AG09319 (cell line): ENCODE measurements at places on chromosomes 5 and 9.

GRCh38 chr5:99600952-99601351, 672.1 kb upstream of the CHD1 start:
- no peak for DNase-seq

DNA sequence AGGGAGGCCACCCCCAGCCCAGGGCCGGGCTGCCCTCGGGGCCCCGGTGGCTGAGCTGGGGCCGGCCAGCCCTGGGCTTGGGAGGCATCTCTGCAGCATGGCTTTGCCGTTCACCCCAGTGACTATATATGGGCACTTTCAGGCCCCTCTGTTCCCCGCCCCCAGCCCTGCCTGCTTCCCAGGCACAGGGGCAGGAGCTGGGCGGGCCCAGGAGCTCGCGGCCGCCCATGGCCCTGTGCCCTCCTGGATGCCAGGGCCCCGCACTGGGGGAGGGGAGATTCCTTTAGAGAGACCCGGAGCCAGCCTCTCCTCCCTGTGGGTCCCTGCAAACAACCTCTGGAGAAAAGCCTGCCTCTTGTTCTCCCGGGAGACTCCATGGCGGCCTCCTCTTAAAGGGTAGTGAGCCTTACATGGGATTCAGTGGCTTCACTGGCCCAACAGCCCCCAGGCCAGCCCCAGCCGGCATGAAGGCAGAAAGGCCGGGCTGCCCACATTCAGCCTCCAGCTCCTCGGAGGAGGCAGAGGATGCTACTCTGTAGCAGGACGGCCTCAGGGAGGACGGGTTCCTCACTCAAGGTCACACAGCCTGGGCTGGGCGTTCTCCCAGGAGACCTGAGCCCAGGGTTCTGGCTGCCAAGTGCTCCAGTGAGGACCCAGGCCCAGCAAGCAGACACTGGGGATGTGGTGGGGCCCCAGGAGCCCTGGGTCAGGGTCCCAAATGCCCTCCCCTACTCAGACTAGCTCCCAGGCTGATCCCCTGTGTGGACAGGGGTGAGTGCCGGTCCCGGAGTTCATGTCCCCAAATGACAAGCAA, 4.1 kb downstream of the NACC2 start:
- no peak for DNase-seq

DNA sequence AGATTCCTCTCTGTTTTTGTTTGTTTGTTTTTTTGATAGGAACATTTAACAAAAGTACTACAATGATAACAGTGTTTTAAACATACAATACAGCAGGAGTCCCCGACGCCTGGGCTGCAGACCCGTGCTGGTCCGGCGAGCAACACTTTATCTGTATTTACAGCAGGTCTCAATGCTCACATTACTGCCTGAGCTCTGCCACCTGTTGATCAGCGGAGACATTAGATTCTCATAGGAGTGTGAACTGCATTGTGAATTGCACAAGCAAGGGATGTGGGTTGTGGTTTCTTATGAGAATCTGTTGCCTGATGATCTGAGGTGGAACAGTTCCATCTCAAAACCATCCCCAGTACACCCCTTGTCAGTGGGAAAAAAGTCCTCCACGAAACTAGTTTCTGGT, 1068.5 kb upstream of the CDH10 start:
- no peak for DNase-seq

GRCh38 chr9:134007150-134007549, 15.0 kb upstream of the VAV2 start:
- DNase-seq: no peak

DNA sequence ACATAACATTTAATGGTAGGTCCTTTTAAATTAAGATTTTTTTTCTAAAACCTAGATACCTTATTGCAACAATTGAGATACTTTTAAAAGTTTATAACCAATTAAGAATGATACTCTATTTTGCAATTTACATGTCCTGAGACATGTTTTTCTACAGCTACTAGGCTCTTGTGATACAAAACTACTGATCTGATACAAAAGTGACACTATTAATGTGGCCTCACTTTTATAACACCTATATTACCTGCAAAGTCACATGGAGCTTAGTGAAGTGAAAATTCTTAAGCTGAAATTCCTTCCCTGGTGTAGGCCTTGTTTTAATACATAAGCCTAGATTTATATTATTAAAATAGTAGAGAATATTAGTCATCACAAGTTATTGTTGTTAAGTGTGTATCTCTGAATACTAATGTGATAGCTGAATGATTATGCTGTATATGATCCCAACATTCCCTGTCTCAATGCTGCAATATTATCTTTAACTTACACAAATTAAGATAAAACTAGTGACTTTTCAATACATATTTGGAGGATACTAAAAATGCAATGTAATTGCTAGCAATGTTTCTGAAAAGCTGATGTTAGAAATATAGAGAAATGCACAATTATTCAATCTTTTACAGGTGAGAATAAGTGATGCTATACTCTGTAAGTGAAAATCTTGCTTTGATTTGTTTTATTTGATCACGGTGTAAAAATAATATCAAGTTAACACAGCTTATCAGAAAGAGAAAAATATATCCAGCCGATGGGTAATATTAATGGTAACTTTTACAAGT, 2.6 kb downstream of the NFIB start:
- DNase-seq: no peak

DNA sequence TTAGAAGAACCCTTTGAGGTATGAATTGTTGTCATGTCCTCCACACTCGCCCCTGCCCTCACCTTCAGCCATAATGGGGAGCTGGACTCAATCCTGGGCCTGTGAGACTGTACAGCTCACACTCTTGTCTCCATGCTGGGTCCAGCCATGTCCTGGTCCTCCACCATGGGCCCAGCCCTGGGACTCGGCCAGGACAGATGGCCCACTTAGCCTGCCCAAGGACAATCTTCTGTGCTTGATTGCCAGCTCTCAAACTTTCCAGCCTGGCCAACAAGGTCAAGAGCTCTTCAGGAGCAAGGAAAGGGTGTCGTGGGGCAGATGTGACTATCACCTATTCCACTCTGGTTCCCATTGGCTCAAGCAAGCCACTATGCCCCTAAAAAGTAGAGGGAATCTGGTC, 90.8 kb downstream of the HRH2 start:
- no peak for DNase-seq

GRCh38 chr5:172322028-172322965, 38.7 kb upstream of the UBTD2 start:
- DNase-seq: no peak

- peak; percentile 38 for DNase-seq
These were observed 992 bp upstream of the RPP25L start for GRCh38 chr9:34612788-34613390.

GRCh38 chr5:97714424-97714823, 531.4 kb upstream of the RIOK2 start:
- no peak for DNase-seq
